ENCODE measurements at places on chromosomes 12 and 14.

GRCh38 chr14:99626041-99626648, 18.8 kb upstream of the HHIPL1 start:
- no peak for DNase-seq

DNA sequence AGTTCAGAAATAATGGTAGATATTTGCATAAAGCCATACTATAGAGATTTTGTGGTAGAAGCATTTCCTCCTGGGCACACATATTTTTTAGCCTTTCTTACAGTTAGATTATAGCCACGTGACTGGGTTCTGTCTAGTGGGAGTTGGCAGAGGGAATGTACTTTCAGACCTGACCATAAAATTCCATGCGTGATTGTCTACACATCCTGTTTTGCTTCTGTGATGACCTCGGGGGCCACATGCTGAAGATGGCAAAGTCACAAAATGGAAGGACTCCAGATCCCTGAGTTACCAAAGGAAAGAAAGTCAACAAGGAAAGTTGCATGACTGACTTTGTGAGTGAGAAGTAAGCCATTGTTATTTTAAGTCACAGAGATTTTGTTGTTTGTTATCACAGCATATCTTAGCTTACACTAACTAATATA, 14.6 kb upstream of the MIA2 start:
- DNase-seq, result no peak

DNA sequence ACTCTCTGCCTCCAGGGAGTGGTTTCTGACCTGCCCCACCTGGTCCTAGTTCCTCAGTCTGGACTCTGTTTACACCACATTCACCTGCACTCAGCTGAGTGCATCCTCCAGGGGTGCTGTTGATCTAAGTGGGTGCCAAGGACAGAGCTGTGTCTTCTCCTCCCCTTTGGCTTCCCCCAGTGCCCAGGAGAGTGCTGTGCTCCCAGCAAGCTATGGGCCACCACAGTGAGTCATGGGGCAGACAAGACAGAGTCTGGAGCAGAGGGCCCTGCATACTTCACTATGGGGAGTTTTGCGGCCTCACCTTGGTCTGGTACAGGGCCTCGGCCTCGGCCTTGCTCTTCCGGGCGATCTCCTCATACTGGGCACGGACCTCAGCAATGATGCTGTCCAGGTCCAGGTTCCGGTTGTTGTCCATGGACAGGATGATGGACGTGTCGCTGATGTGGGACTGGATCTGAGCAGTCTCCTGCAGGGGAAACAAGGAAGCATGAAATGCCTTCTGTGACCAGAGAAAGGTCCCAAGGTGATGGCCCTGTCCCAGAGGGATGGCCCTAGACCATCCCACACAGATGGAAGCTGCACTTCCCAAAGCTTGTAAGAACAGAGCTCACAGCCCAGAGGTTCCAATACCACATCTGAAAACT, 4.9 kb downstream of the KRT73 start:
- no peak for DNase-seq

GRCh38 chr12:26346736-26347135, 151.4 kb downstream of the SSPN start:
- DNase-seq, result no peak

GRCh38 chr12:120625557-120626419, 14.6 kb upstream of the CABP1 start:
- no peak for DNase-seq

GRCh38 chr12:108514468-108514972, 557 bp upstream of the FICD start:
- no peak for DNase-seq

GRCh38 chr14:60904381-60904780, 76.5 kb downstream of the TRMT5 start:
- no peak for DNase-seq

DNA sequence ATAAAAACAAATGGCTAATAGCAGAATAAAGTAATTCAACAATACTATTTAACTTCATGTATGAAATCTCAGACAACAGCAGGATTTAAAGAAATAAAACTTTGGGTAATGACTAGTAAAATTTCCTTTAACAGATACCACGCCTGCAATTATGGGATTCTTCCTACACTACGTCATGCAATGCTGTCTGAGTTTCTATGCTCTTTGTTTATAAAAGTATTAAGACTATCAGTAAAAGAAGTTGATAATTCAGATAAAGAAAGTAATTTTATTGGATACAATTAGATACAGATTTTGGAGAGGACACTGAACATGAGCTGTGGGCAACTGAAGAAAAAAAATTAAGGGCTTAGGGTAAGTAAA, 308.4 kb upstream of the LRFN5 start:
- DNase-seq, result no peak

DNA sequence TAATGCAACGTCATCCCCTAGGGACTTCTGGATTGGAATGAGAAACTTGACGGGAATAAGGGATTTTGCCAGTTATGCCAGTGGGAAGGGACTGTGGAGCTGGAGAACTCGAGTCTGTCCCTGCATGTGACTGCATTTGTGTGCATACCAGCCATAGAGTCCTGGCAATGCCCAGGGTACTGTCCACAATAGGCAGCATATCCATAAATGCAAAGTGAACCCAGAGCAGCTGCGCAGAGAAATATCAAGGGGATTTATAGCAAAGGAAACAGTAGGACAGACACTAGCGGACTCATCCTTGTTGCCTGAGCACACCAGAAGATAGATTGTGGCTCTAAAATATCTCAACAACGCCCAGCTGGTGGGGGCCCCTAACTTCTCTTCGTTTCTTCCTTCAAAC, 247.1 kb upstream of the SRRM4 start:
- DNase-seq, result no peak

- DNase-seq, result no peak
Observed at GRCh38 chr14:74558655-74559054, 53.4 kb downstream of the LTBP2 start.

- DNase-seq, result no peak
Observed at GRCh38 chr12:53170215-53170614, 10.3 kb upstream of the ZNF740 start.

GRCh38 chr14:98325761-98326160, 946.2 kb downstream of the BCL11B start:
- no peak for DNase-seq

- DNase-seq, result peak; percentile 77
Observed at GRCh38 chr12:95962222-95962621, 19.1 kb downstream of the AMDHD1 start.

GRCh38 chr12:130184404-130185090, 22.3 kb downstream of the FZD10 start:
- no peak for DNase-seq

DNA sequence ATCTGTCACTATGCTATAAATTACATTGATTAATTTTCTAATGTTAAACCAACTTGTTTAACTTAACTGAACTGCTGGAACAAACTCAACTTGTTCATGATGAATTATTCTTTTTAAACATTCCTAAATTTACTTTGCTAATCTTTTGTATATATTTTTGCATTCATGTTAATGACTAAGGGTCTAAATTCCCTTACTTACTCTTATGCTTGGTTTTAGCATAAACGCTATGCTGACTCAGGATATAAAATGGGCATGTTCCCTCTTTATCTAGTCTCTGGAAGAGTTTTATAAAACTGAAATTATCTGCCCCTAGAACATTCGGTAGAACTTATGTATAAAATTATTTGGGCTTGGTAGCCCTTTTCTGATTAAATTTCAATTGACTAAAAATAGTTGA, 342.8 kb upstream of the DIO2 start:
- DNase-seq, result no peak

DNA sequence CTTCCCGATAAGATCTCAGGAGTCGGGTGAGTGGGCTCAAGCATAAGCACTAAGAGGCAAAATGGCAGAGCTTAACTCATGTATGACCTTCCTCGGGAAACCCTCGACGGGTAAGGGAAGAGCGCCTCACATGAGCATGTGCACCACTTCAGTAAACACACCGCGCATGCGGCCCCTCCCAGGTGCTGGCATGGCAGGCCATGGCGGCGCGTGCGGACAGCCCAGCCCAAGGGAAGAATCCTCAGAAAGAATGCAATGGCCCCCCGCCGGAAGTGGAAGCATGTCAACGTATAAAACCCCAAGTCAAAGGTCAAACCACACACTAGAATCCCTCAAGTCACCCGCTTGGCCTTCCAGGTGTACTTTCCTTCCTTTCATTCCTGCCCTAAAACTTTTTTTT, 6.6 kb upstream of the TNFAIP2 start:
- DNase-seq, result no peak

- DNase-seq, result no peak
Observed at GRCh38 chr14:104813286-104813685, 12.4 kb downstream of the ZBTB42 start.

- DNase-seq, result no peak
Observed at GRCh38 chr12:27024291-27024690, 1.9 kb downstream of the MED21 start.

DNA sequence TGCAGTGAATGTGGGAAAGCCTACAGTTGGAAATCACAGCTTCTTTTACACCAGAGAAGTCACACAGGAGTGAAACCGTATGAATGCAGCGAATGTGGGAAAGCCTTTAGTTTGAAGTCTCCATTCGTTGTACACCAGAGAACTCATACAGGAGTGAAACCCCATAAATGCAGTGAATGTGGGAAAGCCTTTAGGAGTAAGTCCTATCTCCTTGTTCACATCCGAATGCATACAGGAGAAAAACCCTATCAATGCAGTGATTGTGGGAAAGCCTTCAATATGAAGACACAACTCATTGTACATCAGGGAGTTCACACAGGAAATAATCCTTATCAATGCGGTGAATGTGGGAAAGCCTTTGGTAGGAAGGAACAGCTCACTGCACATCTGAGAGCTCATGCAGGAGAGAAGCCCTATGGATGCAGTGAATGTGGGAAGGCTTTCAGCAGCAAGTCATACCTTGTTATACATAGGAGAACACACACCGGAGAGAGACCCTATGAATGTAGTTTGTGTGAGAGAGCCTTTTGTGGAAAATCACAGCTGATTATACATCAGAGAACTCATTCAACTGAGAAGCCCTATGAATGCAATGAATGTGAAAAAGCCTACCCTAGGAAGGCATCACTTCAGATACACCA, 24.6 kb downstream of the ZNF26 start:
- DNase-seq, result no peak

- DNase-seq, result no peak
Observed at GRCh38 chr12:119666226-119666795, 1.6 kb upstream of the PRKAB1 start.

DNA sequence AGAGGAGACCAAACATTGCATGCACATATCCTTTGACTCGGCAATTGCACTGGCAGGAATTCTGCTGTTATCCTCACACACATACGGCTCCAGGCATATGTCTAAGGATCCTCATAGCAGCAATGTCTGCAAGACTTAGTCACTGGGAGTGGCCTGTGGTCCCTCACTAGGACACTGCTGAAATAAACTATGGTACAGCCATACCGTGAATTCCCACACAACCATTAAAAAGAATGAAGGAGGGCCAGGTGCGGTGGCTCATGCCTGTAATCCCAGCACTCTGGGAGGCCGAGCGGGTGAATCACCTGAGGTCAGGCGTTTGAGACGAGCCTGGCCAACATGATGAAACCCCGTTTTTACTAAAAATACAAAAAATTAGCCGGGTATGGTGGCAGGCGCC, 105.1 kb downstream of the ZFP36L1 start:
- no peak for DNase-seq

DNA sequence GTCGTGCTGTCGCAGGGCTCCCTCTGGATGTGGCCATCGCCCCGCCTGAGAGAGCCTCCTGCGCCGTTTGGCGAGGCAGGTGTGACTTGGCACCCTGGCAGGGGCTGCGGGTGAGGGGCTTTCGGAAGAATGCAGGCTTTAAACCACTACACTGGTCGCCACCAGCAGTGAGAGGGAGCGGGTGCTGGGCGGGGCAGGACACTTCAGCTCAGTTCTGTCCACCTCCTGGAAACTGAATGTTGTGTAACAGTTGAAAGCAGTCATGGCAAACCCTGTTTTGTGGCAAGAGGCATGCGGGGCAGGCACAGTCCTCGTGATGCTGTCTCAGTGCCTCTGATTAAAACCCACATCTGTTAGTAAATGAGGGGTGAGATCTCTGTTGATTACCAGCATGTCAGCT, 55.9 kb downstream of the AACS start:
- no peak for DNase-seq

- DNase-seq, result no peak
Observed at GRCh38 chr14:55388160-55388559, 23.5 kb downstream of the ATG14 start.

GRCh38 chr14:100156776-100157175, 2.7 kb downstream of the DEGS2 start:
- DNase-seq, result no peak

DNA sequence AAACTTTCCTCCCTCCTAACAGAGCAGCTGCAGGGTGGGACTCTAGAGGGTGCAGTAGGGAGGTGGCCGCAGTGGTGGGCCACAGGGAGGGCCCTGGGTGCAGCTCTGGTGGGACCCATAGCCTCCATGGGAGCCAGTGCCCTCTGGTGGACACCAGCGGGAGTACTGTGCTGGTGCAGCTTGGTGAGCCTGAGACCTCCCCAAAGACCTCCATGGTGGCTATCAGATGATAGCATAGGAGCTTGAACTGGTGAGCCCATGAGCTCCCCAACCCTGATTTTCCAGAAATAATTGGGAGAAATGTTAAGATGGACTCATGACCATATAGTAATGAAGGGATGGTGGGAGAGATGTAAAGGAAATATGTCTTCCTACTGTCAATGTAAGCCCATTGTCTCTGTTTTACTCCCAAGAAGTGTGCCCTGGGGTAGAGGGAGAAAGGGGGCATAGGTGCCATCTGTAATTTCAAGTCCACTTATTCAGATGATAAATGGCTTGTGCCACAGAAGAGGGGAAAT, 98.7 kb downstream of the GAS2L3 start:
- DNase-seq, result peak; percentile 13

GRCh38 chr12:23810329-23810902, 139.1 kb downstream of the SOX5 start:
- DNase-seq, result peak; percentile 93

DNA sequence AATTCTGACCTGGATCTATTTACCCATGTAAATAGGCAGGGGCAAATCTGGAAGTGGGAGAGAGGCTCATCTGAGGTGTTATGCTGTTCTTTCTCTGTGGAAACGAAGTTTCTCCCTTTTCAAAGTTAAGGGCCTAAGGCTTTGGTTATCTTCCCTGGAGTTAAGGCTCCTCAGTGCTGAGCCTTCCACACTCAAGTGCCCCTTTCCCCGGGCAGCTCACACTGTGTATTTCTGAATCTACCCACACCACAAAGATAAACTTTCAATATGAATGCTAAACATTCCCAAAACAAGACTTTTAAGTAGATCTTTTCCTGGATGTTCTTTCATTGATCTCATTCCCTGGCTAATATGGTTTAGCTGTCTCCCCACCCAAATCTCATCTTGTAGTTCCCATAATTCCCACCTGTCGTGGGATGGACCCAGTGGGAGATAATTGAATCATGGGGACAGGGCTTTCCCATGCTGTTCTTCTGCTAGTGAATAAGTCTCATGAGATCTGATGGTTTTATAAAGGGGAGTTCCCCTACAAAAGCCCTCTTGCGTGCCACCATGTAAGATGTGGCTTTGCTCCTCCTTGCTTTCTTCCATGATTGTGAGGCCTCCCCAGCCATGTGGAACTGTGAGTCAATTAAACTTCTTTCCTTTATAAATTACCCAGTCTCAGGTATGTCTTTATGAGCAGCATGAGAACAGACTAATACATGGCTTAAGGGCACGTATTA, 251.1 kb downstream of the NAV3 start:
- DNase-seq, result peak; percentile 28

- no peak for DNase-seq
Observed at GRCh38 chr14:68667313-68667791, 125.5 kb downstream of the ZFP36L1 start.

GRCh38 chr14:87613881-87614280, 379.1 kb downstream of the GALC start:
- DNase-seq, result peak; percentile 10

Data from NCI-H146 (cell line).